HEK293T (cell line): ENCODE measurements at places on chromosomes 7 and 10.

- no peak for DNase-seq
These were observed 85.1 kb downstream of the SUGCT start for GRCh38 chr7:40219917-40220316.

- DNase-seq, result no peak
These were observed 2.1 kb downstream of the ADD3 start for GRCh38 chr10:110009736-110010475.

DNA sequence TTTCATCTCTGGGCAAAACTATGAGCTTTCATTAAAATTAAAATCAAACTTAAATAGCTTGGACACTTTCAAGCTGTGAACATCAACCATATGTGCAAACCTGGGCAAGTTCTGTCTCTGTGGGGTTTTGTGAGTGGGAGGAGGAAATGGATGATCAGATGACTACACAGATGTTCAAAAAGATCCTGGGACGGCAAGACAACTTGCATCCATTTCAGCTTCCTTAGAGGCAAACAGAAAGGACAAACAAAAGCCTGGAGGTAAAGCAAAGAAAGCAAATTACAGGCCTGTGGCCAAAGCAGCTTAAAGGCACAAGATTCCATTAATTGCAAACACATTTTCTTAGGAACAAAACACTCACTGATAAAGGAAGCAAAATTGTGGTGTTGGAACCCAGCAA is 222.2 kb downstream of the NEBL start:
- no peak for DNase-seq

GRCh38 chr10:69892406-69892805 is 90.7 kb downstream of the COL13A1 start:
- no peak for DNase-seq

DNA sequence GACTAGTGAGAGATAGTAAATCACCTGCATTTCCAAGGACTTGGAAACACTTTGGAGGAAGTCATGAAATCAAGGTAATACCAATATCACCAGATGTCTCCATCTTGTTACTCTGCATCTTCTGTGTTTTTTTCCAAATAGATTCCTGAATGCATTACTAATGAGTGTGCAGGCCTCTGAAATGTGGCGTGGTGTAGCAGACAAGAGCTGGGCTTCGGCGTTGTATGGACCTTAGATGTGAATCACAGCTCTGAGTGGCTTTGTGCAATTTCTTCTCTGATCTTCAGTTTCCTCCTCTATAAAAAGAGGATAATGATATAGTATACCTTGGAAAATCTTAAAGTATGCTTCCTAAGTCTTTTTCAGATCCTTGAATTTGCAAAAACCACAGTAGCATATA is 9.6 kb upstream of the MYPN start:
- no peak for DNase-seq

- no peak for DNase-seq
These were observed 759 bp downstream of the NUDT1 start for GRCh38 chr7:2242541-2243429.

DNA sequence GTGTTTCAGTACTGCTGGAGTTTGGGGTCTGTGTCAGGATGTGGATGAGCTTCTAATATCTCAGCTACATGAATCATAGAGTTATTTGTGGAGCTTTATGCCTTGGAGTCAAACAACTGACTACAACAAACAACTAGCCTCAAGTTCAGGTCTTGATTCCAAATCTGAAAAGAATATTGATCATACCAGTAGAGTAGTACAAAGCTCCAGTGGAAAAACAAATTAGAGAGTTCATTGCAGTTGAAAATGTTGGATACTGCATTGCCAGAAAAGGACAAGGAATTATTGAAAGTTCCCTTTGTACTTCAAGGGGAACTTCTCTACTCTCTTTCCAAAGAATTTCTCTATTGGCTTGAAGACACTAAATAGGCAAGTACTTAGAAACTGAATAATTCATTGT is 117.6 kb upstream of the CTTNBP2 start:
- no peak for DNase-seq

DNA sequence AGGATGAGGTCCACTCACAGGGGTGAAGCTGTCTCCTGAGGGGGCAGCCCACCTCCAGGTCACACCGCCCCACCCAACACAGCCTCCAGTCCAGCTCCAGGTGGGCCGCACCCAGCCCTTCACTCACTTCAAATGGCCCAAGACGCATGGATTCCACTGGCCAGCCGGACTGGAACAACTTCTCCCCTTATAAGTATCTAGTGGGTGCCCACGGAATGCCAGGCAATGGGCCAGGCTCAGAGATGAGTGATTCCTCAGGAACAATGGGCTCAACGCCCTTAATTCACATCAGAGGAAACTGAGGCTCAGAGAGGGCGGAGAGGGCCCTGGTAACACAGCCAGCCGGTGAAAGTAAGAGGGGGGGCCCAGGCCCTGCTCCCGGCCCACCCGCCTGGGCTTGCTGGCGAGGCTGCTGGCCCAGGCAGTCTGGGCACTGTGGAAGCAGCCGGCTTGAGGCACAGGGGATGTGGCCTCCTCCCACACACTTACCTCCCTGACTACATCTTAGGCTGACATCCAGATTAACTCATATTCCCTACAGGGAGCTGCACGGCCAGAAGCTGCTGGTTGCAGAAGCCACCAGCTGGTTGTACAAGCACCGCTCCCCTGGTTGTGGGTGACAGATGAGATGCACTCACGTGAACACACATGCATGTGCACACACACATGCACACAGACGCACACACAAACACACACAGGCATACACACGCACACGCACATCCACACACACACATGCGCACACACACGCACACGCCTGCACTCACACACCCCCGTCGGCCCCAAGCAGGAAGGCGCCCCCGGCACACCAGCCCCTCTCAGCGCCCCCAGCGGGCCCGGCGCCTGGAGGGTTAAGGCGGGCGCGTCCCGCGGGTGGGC is 1.0 kb upstream of the FAM20C start:
- DNase-seq, result peak; percentile 33

DNA sequence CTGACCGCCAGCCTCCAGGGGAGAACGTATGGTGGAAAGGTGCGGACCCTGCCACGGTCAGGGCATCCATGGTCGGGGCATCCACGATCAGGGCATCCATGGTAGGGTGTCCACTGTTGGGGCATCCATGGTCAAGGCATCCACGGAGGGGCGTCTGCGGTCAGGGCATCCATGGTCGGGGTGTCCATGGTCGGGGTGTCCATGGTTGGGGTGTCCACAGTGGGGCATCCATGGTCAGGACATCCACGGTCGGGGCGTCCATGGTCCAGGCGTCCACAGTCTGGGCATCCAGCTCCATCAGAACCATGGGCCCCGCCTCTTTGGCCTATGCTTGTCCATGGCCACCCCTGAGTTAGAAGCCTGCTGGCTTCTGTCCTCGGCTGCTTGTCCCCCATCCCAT is 148.1 kb downstream of the ADARB2 start:
- no peak for DNase-seq

- peak; percentile 68 for DNase-seq
These were observed 262.1 kb downstream of the ATRNL1 start for GRCh38 chr10:115355162-115355760.

DNA sequence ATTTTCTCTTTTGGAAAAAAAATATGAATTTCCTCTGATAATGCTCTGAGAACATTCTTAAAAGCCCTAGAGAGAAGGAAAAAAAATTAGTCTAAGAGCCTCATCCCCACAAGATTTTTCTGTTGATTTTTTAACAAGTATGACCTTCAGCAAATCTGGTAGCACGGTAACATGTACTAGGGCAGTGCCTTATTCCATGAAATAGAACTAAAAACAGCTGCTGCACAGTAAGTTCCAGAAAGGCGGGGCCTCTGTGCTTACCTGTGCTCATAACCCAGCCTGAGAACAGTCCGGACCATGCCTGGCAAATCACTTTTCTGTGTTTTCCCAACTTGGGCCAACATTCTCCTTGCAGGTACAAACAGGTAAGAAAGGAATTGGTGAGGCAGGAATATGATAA is 519.1 kb upstream of the AKR1E2 start:
- no peak for DNase-seq

- no peak for DNase-seq
These were observed 83.2 kb upstream of the CHST15 start for GRCh38 chr10:124176349-124177179.

- no peak for DNase-seq
These were observed 35.1 kb upstream of the PDLIM1 start for GRCh38 chr10:95325863-95326262.

DNA sequence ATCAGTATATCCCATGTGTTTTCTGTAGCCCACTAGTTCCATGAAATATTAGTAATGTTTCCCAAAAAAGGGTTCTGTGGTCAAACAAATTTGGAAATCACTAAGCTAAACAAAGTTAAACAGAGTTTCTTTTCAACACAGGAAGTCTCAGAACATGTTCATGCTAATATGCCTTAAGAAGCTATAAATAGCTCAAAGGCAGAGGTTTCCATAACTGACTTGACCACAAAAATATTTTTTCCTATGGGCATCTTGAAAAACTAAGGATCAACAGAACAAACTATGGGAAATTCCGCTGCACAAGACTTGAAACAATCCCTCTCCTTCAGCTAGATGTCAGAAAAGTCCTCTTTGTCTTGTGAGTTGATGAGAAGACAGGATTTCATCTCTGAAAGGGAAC is 59.7 kb downstream of the SEM1 start:
- DNase-seq, result no peak

DNA sequence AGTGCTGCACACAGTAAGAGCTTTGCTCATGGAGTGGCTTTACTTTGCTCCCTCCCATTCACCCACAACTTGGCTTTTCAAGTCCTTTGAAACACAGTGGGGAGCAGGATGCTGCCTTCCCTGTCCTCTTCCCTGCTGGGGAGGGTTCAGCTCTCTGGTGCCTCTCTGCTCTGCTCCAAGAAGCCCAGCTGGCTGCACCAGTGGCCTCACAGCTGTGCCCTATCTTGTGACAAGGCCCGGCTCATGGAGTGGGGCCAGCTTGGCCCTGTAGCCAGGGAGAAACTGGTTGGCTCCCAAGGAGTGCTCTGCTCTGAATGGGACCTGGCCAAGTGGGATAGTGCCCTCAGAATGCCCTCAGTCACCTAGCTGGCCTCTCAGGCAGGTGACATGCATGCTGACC is 212.3 kb upstream of the ZMIZ1 start:
- no peak for DNase-seq

DNA sequence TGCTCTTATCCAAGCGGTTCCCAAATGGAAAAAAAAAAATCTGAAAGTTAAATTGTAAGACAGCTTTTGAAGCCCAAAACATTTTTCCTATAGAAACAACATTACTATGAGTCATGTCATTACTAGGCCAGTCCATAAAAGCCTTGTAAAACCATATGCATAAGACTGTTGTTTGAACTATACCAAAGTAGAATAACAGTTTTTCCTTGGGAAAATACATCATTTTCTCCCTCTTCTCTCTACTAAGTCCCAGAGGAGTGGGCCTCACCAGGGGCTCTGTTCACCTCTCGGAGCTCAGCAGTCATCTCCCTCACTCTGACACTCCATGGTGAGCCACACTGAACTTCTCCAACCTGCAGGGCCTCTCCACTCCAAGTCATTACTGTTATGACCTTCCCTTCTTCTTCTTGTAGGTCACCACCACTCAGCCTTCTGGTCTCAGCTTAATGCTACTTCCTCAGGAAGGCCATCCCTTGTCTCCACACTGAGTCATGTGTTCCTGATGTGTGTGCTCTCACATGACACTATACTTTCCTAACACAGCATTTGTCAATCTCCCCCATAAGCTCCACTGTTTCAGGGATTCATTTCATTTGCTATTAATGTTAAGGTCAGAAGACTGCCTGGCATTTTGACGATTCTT is 32.5 kb downstream of the ZNF438 start:
- peak; percentile 2 for DNase-seq

GRCh38 chr7:157684909-157685429 is 348.2 kb downstream of the DNAJB6 start:
- no peak for DNase-seq

GRCh38 chr10:3105166-3105565 is 37.8 kb downstream of the PFKP start:
- no peak for DNase-seq

GRCh38 chr7:26574476-26574875 is 282.8 kb downstream of the SNX10 start:
- no peak for DNase-seq

- DNase-seq, result no peak
These were observed 53.6 kb downstream of the CREB3L2 start for GRCh38 chr7:137948083-137948844.

GRCh38 chr10:101287997-101288635 is 58.9 kb upstream of the LBX1 start:
- peak; percentile 57 for DNase-seq

DNA sequence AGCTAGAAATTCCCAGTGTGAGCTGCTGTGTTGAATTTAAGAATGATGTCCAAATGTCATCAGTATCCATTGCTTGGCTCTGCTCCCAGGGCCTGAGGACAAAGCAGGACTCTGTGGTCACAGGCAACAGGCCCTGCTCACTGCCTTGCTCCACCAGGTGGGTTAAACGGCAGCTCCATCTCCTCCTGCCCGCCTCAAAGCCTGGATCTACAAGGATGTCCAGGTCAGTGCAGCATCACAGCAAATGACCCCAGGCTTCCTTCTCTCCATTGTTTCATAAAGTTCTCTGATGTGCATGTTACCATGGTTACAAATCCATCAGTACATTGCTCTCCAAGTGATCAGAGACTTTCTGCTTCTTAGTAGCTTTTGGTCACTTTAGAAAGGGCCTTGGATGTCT is 322.0 kb upstream of the ZNF32 start:
- no peak for DNase-seq

GRCh38 chr10:27717224-27717623 is 28.4 kb downstream of the MKX start:
- DNase-seq, result no peak
